ENCODE measurements at places on chromosomes 2 and 18.

DNA sequence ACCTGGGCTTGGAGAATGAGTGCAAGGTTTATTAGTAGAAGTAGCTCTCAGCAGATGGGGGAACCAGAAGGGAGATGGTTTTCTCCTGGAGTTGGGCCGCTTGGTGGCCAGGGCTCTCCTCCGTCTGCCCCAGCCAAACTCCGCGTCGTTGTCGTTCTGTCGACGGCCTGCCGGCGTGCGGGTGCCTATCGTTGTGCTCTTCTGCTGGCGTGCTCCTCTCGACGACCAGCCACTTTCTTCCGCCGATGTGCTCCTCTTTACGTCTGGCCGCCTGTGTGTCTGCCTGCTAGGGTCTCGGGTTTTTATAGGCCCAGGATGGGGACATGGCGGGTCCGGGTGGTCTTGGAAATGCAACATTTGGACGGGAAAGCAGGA, 119.1 kb downstream of the BMPR2 start:
- DNase-seq: no peak

DNA sequence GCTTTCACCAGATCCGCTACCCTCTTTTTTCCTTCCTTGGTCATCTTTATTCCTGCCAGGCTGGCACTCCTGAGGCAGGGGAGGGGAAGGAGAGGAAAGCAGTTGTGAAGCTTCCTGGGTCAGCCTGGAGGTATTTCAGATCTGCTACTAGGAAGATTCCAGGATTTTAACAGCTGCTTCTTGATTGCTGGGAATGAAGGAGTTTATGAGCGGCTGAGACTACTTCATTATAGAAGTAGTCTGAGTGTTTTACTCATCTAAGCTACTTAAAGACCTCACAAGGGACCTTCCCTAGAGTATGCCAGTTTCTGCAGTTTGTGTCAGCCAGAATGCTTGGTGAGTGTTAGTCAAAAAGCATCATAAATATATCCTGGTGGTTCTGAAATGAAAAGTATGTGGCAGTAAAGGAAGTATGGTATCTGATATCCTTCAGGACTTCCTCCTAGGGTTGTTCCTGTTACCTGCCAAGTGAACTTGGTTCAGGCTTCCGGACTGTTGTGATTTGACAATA, 1.9 kb downstream of the TANC1 start:
- no peak for DNase-seq

DNA sequence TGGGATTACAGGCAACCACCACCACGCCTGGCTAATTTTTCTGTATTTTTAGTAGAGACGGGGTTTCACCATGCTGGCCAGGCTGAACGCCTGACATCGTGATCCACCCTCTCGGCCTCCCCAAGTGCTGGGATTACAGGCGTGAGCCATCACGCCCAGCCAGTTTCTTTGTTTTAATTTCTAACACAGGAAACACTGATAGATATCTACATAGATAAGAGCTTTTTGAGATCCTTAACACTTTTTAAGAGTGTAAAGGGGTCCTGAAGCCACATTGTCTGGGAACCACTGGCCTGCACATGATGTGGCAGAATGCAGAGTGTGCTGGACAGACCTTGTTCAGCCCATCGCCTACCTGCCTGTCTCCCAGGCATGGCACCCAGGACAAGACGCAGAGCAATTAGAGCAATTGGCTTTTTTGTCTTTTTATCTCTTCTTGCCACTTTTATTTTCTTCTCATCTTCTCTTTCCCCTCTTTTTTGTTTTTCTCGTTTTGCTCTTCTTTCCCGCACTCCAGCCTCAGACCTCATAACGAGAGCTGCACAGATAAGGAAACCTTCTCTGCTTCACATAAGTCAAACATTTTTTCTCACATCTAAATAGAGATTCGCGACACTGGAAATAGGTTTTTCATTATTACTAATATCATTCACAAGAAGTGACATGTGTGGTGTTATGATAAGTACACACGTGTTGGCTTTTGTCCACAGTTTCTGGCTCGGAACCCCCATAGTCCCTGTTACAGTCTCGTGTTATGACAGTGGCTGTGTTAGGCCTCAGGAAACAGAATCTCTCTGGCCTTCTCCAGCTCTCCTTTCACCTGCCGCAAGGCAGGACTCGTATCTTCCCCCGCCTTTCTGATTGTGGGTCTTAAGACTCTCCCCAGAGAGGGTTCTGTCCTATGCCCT, 25.2 kb upstream of the GPR55 start:
- no peak for DNase-seq

DNA sequence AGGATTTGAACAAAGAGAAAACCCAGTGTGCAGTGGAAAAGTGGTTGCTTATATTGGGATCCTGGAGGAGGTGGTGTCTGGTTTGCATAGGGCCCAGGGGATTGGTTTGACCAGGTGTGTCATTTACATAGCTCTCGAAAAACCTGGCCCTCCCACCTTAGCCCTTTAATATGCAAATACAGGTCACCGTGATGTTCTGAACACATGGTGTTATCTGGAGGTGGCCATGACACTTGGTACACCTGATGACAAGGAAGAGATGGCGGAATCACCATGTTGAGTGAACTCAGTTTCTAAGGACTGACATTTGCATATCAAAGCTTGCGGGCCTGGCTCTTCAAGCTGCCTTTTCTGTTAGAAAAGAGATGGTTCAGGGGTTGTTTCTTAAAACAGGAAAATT, 2.3 kb upstream of the NAPG start:
- DNase-seq: no peak

GRCh38 chr18:36812678-36813077, 16.1 kb downstream of the TPGS2 start:
- DNase-seq: no peak

GRCh38 chr18:8810157-8810556, 104.8 kb downstream of the MTCL1 start:
- DNase-seq: no peak

- DNase-seq: no peak
Observed at GRCh38 chr2:101107241-101107640, 43.9 kb downstream of the TBC1D8 start.
